ENCODE measurements at places on chromosomes 5 and 9.

GRCh38 chr9:132404228-132404881 is 2.3 kb downstream of the TTF1 start:
- no peak for DNase-seq

- DNase-seq, result no peak
These were observed 44.0 kb upstream of the ZNF608 start for GRCh38 chr5:124790301-124790894.

DNA sequence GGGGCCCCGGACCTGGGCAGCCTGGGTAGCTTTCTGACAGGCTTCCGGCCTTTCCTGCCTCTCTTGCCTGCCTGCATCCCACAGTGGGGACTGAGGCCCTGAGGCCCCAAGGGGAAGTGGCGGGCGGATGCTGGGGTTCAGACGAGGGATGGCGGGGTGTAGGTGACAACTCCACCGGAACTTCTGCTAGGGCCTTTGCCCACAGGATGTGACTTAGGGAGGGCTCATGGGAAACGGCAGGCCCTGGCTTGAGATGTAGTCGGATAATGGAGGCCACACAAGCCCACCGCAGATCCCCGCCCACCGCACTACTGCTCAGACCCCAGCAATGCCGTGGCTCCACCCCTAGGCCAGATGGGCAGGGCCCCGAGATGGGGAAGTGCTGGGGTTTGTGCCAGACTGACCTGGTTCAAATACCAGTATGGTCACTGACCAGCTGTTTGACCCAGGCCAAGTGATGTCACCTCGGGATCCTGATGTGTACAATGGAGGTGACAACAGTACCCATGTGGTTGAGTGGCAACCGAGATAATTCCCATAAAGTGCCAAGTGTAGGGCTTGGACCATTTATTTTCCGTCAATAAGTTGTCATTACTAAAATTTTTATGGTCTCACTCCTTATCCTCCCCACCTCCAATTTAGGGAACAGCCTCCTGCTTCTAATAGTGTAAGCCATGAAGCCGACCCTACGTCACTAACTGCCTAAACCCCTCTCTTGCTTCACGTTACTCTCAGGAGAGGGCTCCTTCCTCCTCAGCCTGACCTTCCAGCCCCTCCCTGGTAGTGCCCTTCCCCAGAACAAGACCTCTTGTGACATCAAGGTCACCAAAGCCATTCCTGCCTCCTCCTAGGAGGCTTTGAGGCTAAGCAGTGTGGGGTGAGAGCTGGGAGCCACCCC is 2.5 kb upstream of the CDK9 start:
- DNase-seq, result no peak

DNA sequence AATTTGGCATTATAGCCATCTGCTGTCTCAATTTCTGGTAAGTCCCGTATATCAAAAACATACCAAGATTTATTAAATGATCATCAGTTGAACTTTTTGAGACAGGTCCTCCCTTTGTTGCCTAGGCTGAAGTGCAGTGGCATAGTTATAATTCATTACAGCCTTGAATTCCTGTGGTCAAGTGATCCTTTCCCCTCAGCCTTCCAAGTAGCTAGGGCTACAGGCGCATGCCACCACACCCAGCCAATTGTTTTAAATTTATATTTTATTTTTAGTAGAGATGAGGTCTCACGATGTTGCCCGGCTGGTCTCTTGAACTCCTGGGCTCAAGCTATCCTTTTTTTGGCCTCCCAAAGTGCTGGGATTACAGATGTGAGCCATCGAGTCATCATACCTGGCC is 418.9 kb downstream of the ARHGEF28 start:
- no peak for DNase-seq

- no peak for DNase-seq
These were observed 91.6 kb downstream of the PRELID2 start for GRCh38 chr5:145743396-145744061.

Data from foreskin melanocyte (primary cell).